ENCODE measurements at places on chromosomes 4 and X.
A peak's percentile ranks its signal among the peaks of the same experiment; 100 is the strongest.

DNA sequence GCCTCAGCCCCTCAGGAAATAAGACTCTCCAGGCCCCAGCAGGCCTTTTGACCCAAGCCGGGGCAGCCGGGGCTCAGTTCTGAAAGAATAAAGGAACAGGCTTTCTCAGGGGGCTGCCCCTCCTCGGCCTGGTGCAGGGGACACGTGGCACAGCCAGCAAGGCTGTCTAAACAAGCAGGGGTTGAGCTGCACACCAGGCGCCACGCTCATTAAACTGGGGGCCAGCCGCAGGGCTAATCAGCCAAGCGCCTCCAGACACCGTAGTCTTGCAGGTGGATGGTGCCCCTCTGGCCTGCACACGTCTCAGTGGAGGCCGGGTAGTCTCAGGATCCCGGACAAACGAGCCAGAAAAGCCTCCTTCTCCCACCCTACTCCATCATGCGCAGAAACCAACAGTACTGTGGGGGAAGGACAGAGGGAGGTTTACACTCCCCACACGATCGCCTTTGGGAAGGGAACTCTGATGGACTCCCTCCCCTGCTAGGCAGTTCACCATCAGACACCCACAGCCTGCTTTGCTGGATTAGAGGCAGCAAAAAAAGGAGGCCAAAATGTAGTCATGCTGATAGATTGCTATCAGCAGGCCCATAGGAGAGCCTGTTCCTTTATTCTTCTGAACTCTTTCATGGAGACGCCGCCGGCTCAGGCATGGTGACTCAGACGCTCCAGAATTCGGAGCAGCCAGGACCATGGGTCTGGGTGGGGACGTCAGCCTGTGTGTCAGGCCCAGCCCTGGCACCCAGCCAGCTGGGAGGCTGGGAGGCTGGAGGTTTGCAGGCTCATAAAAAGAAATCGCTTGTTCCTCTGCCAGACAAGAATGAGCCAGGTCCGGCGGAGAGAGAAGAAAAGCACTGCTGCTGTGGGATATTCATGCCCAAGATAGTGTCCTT is 342.4 kb downstream of the BCOR start:
- DNase-seq, result no peak

- no peak for DNase-seq
These were observed 148.0 kb downstream of the GRID2 start for GRCh38 chr4:92451782-92452181.

- no peak for DNase-seq
These were observed 47.7 kb downstream of the PDGFRA start for GRCh38 chr4:54276641-54277430.

DNA sequence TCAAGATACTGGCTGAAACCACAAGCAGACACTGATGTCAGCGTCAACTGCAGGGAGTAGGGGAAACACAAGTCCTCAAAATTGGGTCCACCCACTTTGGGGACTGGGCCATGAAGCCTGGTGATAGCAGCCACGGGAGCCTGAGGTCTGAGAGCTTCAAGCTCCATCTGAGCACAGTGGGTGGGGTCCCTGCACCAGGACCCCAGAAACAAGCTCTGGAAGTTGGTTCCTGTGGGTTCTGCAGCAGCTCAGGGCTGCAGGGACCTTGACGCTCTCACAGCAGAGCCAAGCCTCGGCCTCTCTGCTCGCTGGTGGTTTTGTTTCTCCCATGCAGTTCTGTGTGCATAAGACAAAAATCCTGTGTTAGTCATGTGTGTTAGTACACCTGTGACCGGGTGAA is 54.5 kb downstream of the CPLX1 start:
- DNase-seq, result no peak

DNA sequence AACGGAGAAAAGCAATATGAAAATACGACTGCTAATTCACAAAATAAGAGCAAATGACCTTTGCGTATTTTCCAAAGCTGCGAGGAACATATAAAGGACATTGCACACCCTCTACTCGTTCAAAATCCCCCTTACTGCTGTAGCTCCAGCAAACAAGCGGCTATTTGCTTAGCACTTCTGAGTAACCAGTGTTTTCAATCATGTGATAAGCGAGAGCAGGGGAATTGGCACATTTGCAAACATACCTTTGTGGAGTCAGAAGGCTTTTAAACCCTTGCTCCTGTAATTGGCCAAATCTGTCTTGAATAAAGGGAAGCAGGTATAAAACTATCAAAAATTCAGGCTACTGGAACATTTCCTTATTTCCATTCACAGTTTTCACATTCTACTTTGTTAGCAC is 610.2 kb downstream of the UBE2NL start:
- no peak for DNase-seq

- DNase-seq, result no peak
These were observed 645.9 kb downstream of the PCDH7 start for GRCh38 chr4:31366041-31366440.

DNA sequence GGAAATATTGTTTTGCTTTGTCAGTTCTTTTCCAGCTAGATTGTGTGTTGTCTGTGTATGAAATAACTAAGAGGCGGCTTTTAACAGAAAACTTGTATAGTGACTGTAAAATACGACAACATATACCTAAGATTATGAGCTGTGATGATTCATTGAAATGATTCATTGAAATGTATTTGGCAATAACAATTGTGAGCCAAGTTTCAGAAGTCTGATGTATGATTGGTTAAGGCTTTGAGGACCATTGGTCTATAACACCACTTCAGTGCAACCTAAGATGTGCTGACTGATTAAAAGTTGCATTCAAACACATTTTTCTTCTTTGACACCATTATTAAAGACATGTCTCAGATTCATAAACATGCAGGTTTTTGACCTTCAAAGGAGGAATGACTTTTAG is 76.6 kb downstream of the PTPN13 start:
- no peak for DNase-seq

DNA sequence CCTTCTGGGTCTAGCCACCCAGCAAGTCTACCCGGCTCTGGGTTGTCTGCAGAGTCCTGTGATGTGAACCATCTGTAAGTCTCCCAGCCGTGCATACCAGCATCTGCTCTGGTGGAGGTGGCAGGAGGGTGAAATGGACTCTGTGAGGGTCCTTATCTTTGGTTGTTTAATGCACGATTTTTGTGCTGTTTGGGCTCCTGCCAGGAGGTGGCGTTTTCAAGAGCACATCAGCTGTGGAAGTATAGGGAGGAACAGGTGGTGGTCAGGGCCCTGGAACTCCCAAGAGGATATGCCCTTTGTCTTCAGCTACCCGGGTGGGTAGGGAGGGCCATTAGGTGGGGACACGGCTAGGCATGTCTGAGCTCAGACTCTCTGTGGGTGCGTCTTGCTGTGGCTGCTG is 66.5 kb upstream of the ZFP42 start:
- no peak for DNase-seq

DNA sequence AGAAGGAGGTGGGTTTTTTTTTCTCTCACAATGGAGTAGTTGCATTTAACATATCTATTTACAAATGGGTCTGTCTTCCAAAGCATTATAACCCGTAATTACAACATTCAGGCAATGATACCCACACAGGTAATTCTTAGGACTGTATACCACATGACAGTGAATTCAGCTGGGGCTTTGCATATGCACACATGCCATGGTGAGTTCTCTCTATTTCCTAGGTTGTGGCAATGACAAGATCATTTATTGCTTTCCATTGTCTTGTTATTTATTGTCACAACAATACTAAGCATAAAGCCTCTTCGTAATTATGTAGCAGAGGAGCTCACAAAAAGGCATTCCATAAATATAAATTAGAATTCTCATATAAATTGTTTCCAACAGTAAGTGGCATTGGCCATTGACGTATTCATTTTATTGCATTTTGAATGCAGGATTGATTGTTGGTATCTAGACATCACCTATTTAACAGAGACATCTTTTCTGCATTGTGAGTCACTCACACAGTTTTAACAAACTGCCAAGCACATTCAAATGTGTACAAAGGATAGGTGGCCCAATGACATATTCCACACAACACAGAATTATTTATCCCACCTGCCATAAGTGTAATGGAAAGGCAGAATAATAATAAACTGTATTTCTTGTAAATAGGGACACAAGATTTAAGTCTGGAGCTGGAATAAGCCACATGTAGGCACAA is 390.7 kb upstream of the GALNT7 start:
- DNase-seq, result no peak

- peak; percentile 12 for DNase-seq
These were observed at the start of gene FHL1 for GRCh38 chrX:136147315-136147901. Gene FHL1 (plus strand): TSS chrX:136147533.

DNA sequence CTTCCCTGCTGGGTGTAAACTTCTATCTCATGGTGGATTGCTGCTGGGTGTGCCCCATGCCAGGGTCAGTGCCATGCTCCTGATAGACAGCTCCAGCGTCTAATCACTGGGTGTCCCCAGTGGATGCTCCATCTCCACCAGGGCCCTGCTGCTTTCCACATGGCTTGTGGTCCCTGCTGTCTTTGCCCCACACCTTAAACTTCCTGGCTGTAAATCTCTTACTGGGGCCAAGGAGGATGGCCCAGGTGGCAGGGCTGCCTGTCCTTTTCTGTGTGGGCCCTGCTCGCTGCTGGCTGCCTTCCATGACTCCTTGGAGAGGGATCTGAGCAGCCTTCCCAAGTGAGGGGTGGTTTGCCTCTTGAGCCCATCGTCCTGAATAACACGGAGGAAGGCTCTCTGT is 51.8 kb downstream of the RGS12 start:
- DNase-seq, result no peak

DNA sequence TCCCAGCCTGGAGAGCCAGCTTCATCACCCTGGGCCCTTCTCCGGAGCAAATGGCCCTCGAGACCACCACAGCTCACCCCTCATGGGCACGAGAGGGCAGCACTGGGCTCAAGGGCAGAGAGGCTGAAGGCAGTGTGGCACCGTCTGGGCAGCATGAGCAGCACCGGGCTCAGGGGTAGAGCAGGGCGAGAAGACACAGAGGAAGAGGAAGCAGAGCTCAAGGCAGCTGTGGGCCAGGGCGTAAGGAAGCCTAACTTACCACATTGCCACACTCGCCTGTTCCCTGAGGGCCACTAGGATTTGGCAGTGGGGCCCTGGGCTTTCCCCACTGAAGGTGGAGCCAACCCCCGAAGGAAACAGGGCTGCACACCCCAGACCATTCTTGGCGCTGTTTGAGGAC is 15.5 kb downstream of the ZNF185 start:
- no peak for DNase-seq

DNA sequence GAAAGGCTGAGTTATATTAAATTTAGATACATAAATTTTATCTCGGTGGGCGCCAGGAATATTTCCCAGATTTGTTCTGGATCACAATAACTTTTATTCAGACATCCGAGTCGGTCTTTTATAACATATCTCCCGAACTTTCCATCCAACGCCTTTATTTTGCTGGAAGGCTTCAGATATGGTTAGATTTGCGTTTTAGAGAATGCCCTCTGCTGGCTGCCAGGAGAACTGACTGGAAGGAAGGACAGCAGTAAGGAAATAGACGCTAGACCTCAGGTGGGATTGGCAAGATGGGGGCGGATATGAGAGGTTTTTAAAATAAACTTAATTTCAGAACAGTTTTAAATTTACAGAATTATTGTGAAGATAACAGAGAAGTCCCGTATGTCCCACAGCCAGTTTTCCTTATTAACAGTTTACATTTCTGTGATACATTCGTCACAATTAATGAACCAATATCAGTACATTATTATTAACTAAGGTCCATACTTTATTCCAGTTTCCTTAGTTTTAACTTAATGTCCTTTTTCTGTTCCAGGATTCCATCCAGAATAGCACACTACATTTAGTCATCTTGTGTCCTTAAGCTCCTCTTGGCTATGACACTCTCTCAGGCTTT is 4.6 kb upstream of the KANTR start:
- no peak for DNase-seq

GRCh38 chr4:8283631-8284121 is 14.1 kb downstream of the HTRA3 start:
- no peak for DNase-seq

DNA sequence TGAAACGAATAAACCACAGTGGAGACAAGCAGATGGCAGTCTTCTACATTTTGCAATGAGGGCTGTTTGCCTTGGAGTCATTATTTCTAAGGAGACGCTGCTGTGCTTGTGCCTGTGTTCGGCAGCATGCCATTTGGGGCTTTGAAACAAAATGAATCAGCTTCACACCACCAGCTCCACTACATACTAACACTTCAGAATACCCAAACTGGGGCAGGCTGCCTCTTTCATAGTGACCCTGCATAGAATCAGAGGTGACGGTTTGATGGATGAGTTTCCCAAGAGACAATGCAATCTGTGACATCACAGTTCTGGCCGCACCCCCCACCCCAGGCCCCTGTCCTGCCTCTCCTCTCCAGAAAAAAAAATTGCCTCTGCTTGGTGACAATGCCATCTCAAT is 57.1 kb upstream of the MID1 start:
- no peak for DNase-seq

DNA sequence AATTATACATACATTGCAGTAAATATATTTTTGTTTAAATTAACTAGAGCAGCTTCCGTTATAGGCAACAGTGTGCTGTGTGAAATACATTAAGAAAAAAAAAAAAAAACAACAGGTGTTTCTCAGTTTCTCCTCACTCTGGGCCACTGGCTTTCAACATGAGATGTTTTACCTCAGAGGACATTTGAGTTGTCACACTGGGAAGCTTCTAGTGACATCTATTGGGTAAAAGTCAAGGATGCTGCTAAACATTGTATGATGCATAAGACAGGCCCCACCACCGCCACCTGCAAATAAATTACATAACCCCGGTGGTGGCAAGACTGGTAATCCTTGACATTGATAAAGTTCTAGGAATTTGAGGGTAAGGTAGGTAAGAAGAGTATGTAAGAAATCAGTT is 1512.2 kb downstream of the C4orf33 start:
- no peak for DNase-seq

DNA sequence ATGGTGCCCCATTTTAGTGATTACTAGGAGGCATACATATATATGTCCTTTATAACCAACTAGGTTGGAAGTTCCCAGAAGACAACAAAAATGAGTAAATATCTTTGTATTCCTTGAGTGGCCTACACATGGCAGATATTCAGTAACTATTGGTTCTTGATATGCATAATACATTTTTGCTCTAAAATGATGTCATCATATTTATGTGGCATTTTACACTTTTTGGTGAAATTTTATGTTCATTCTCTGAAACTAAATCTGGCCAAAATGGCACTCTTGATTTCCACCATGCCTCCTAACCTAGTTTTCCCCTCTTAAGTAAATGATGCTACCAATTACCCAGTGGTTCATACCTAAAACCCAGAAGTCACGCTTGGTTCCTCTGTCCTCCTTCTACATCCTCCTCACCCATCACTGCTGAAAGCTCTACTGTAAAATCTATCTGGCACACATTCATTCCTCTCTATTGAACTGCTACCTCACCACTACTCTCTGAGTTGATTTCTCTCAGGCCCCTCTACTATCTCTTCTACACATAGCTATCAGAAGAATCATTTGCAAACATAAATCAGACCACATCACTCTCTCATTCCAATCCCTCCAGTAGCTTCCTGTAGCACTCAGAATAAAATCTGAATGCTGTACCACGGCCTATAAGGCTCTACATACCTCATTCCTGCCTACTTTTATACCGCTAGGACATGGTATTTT is 13.4 kb downstream of the SLC10A7 start:
- no peak for DNase-seq

DNA sequence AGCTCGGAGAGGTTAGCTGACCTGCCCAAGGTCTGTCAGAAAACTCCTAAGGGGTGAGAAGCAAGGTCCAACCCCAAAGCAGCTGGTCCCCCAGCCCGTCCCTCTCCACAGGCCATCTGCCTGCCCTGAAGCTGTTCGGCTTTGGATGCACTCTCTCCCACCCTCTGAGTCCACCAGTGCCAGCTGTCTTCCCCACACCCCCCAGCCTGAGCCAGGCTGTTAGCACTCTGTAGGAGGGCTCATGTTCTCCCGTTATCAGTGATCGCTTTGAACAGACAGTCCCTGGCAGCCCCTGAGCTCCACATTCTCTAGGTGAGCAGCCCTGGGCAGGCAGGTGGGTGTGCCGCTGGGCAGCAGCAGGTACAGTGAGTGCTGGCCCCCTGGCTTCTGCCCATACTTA is 16.0 kb downstream of the ZNF185 start:
- no peak for DNase-seq

Measured in activated CD4-positive, CD25-positive, alpha-beta regulatory T cell (primary cell).